ENCODE measurements at places on chromosomes 5 and 9. TPM values are rescaled to one million over a fixed set of nuclear protein-coding genes. Genes with fewer than 3 reads are reported as not detected.

DNA sequence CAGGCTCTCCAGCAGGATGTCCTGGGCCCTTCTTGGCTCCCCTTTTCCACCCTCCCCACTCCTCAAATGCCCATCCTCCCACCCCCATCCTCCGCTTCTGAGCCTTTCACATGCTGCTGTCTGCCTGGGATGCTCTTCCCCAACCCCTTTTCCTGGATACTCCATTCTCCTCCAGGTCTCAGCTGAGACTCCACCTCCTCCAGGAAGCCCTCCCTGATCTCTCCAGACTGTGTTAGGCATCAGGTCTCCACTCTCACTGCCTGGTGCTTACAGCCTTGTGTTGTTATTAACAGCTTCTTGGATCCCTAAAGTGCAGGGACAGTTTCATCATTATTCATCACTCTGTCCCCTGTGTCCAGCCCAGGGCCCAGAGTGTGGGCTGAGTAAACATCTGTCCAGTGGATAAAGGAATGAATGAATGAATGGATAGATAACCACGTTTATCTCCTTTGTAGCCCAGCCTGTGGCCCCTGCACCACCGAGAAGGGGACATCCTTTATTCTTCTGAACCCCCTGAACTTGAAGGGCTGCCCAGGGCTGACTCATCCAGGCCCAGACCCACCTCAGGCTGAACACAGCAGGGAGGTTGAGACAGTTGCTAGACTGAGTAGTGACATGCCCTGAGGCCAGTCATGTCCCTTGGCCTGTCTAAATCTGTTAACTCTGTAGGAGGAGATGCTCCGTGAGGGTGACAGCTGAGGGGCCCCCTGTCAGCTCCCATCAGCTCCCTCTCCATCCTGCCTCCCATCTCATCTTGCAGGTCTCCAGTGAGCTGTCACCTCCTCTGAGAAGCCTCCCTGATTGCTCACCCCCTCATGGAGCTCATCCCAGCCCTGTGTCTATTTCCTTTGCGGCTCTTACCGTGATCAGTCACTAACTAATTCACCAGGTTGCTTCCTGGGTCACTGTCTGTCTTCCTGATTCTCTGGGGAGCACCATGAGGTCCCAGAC, 14.6 kb upstream of the LAMC3 start:
- no peak for DNase-seq

- peak; percentile 42 for DNase-seq
Observed at GRCh38 chr9:123349691-123350480, 6.1 kb upstream of the CRB2 start.

The IL9 gene
- not detected for total RNA-seq

DNA sequence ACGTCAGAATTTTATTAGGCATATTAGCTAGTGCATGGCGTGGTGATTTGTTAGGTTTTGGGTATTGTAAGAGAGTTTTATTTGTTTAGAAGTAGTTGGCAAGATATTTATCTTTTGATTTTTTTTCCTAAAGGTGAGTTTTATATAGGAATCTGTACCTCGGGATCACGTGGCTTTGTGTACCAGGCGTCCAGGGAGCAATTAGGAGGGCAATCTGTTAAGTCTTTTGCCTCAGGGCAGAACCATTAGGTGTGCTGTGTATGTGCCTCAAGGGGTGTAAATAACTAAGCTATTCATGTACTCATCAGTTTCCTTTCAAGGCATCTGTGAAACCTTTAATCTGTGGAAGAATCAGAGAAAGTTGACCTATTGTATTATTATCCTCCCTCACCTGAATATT, 39.4 kb downstream of the ZSWIM6 start:
- no peak for DNase-seq

DNA sequence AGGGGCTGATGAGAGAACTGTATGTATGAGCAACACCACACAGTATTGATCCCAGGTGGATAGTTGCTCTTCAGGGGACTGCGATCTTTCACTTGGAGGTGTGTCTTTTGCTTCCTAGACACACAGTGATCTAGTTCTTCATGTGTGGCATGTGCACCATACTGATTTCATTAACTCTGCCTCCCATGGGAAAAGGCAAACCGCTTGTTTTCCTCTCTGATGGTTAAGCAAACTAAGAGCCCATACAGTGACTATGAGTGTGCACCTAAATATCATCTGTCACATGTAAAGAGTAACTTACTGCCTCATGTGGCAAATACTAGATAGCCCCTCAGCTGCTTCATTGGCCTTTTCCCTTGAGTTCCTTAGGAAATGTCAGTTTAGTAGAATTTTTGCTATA, 147.3 kb downstream of the TLE4 start:
- DNase-seq: no peak

The ANKRD55 gene
- total RNA-seq: 1.2 TPM

The HRCT1 gene
- total RNA-seq: 0.41 TPM

The TSSK1B gene
- not detected for total RNA-seq

GRCh38 chr5:157502143-157502647, 42.2 kb downstream of the NIPAL4 start:
- DNase-seq: no peak

The SLC36A2 gene
- 0.14 TPM for total RNA-seq

The AFAP1L1 gene
- 2.0 TPM for total RNA-seq

The FBXO10 gene
- total RNA-seq: 7.2 TPM

DNA sequence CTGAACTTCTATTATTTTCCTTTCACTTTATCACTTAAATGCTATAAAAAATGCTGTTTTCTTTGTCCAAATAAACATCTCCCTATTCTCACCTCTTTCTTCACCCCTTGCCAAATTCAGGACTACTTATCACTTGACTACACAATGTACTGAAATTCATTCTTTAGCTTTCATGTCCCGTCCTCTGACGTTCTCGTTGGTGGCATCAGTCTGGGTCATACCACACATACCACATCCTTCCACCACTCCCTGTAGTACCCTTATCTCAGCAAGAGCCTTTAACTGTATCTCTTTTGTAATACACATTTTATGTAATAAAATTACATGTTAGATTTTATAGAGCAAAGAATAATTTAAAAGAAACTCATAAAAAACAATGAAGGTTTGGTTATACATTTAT, 231.1 kb upstream of the PAPPA start:
- peak; percentile 19 for DNase-seq

- no peak for DNase-seq
Observed at GRCh38 chr5:142754031-142754430, 16.1 kb upstream of the ARHGAP26 start.

DNA sequence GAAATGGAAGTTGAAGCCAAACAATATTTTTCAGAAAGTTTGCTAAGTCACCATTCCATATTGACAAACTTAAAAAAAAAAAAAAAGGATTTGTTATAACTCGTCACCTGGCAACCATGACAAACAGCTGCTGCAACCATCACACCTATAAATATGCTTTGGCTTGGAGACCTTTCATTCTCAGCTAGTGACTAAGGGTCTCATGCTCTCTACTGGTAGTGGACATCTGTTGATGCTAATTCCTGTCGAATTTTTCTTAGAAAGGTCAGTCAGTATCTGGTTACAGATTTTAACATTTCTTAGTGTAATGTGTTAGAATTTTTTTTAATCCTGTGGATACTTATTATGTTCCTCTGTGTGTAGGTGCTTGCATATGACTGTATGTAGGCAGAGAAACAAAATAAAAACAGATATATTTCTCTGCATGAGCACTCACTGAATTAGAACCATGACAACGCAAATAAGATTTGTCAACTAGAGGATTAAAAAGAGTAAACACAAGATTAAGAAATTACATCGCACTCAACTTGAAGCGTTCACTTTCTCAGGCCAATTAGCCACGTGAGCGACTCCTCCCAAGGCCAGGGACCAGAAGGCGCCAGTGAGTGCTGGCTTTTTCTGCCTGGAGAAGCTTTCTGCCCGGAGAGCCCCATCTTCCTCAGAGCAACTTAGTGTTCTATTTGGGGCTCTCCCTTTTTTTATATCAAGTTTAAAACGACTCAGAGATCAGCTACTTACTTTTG, 27.0 kb upstream of the ZNF622 start:
- DNase-seq: no peak

DNA sequence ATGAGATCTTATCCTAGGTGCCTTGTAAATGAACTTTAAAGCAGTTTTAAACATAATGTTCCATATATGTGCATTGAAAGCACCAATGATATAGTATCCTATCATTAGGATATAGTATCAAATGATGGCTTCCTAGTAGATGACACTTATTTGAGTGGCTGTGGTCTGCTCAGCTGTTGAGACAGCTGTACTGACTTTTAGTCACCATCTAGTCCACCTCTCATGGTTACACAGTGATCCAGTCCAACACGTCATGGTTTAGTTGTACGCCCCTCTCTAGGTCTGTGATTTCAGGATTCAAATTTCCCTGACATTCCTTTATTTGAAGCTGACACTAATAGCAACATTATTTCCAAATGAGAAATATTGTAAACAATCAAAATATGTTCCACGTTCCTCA, 127.3 kb upstream of the TUT7 start:
- no peak for DNase-seq

GRCh38 chr5:172659909-172660628, 19.0 kb downstream of the NEURL1B start:
- DNase-seq: peak; percentile 39

The PDE6A gene
- total RNA-seq: not detected

GRCh38 chr9:128409450-128409849, 11.2 kb upstream of the CERCAM start:
- no peak for DNase-seq

The PRRT1B gene
- not detected for total RNA-seq

- DNase-seq: no peak
Observed at GRCh38 chr5:143474616-143475015, 71.1 kb upstream of the NR3C1 start.

DNA sequence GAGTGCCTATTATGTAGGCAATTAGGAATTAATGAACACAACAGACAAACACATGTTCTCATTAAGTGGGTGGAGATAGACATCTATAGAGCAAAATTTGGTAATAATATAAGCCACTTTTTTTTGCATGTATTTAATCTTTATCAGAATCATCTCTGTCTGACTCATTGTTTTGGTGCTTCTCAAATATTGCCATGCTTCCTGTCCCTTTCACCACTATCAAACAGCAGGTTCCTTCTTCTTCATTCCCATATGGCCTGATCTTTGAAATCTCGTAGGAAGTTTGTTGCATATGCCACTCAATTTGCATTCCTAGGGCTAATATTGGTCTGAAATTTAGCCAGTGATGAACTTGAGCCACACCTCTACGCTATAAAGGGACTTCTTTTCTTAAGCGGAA, 128.9 kb upstream of the SPEF2 start:
- no peak for DNase-seq

GRCh38 chr5:7565559-7565958, 169.6 kb downstream of the ADCY2 start:
- no peak for DNase-seq

The IL11RA gene
- 12.4 TPM for total RNA-seq

DNA sequence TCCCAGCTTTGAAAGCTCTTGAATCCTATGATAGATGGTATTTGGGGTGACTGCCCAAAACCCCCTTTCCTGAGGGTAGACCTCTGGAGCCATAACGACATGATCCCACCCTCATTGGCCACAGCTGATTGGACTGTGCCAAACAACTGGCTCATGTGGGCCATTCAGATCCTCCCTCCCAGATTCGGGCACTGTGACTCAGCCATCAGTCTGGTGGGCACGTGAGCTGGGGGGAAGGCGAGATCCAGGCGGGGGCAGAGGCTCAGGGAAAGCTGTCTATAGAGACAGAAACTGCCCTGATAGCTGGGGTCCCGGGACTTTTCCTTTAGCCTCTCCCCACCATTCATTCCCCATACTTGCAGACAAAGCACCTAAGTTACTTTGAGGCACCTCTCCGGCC, 15.1 kb upstream of the NCS1 start:
- no peak for DNase-seq

The IDNK gene
- total RNA-seq: 3.8 TPM

The SPINK7 gene
- not detected for total RNA-seq

The ZNF462 gene
- total RNA-seq: 6.5 TPM

DNA sequence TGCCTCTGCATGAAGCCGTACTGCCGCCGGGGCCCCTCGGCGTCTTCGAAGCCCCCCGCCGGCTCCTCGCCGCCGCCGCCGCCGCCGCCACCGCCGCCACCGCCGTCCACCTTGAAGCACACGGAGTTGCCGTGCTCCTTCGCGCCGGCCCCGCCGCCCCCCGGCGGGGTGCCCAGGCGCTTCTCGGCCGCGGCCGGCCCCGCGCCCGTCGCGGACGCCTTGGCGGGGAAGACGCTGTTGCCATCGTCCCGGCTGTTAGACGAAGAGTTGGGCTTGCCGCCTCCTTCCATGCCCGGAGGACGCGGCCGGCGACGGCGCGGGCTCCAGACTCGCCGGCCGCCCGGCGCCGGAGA, 400 bp downstream of the HCN1 start:
- DNase-seq: no peak

DNA sequence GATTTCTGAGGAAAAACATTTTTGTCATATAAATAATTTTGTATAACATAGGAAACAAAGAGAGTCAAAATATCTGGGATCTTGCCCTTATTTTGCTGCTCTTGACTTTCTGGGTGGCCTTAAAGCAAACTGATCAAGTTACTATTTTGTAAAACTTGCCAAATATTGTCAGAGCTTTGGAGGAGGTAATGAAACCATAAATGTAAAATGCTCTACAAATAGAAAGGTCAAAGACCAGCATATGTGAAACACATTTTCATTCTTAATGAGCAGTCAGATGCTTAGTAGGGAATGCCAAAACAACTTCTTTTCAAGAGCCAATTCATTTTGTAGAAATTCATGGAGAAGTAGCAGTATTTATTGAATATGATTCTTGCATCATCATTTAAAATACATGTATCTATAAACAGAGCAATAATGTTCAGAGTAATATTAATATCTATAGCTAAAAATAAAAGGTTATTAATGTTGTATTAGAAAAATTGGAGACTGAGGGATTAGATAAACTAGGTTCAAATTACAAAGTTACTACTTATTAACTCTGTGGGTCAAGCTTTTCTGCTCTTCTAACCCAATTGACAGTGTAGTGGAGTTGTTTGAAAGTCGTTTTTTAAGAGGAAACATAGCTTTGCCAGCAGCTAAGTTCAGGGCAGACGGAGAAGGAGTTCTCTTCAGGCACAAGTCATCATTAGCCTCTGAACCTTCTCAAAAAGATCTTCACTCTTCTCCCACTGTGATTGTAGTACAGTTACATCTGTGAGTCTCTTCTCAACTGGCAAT, 2053.1 kb downstream of the EFNA5 start:
- DNase-seq: no peak

The NUTM2F gene
- not detected for total RNA-seq

DNA sequence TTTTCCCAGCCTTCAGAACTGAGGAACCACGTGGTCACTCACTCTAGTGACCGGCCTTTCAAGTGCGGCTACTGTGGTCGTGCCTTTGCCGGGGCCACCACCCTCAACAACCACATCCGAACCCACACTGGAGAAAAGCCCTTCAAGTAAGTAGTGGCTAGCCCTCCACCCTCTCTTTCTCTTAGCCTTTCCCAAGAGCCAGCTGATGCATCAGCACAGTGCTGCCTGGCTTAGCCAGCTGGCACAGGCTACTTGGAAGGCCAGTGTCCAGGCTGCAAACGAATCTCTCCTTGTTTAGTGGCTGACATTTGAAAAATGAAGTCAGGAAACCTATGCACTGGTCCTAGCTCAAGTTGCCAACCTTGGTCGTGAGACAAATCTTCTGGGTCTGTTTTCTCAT, 91.1 kb downstream of the PRDM6 start:
- DNase-seq: no peak

Measured in H4 (cell line).